ENCODE measurements at places on chromosomes 7 and 10. TPM values are rescaled to one million over a fixed set of nuclear protein-coding genes. Genes with fewer than 3 reads are reported as not detected.
A peak's percentile ranks its signal among the peaks of the same experiment; 100 is the strongest.

- no peak for DNase-seq
Measured at GRCh38 chr7:39647816-39648215, 24.4 kb downstream of the RALA start.

The GJD4 gene
- total RNA-seq: not detected

DNA sequence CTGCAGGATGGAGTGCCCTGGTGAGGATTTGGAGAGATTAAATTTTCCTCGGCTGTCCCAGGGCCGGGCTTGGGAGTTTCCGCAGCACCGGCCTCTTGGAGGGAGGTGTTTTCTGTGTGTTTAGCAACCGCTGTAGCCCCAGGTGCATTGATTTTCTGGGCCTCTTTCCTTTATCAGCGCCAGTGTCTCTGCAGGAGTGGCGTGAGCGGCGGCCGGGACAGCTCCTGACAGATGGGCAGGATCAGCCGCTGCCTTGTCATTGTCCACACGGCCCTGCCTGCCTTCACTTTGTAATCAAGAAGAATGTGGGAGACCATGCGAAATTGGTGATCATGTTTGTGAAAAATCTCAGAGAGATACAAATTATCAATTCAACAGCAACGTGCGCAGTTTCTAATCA lies 32.4 kb downstream of the NKX6-2 start:
- no peak for DNase-seq

GRCh38 chr7:123975084-123975483 lies 50.0 kb downstream of the SPAM1 start:
- no peak for DNase-seq

- no peak for DNase-seq
Measured at GRCh38 chr7:104908636-104909035, 105.4 kb upstream of the KMT2E start.

- DNase-seq: no peak
Measured at GRCh38 chr7:131034166-131034881, 293.4 kb upstream of the MKLN1 start.

The CFTR gene
- not detected for total RNA-seq

DNA sequence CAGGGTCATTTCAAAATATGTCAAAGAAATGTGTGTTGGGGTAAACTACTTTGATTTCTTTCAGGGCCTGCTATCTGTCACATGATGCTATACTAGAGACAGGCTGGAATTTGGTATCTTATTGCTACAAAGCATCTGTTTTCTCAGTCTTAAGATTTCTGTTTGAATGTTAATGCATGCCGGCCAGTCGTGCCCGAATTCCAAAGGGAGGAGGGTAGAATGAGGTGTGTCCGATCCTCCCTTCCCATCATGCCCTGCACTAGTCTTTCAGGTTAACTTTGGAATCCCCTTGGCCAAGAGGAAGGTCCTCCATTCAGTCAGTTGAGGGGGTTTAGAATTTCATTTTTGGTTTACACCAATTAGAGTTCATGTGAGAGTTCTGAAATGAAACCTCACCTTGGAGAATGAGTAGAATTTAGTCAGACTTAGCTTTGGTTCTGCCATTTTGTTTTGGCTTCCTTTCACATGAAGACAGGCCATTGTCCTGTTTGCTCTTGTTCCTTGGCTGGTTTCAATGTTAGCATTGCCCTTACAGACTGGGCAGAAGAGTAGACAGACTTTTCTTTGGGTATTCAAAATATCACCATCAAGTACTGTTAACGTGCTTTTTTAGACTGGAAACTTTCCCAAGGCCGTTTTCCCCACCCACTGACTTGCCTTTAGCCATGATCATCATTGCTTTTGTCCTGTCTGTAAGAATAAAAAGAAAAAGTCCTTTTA lies 95.8 kb downstream of the CAMK1D start:
- DNase-seq: no peak

- peak; percentile 20 for DNase-seq
Measured at GRCh38 chr10:47368431-47369180, 15.5 kb downstream of the ZNF488 start.

The SPDYE18 gene
- not detected for total RNA-seq
